ENCODE measurements at places on chromosomes 7 and 10. TPM values are rescaled to one million over a fixed set of nuclear protein-coding genes. Genes with fewer than 3 reads are reported as not detected.

HKDC1 gene
- 0.26 TPM for polyA plus RNA-seq

DNA sequence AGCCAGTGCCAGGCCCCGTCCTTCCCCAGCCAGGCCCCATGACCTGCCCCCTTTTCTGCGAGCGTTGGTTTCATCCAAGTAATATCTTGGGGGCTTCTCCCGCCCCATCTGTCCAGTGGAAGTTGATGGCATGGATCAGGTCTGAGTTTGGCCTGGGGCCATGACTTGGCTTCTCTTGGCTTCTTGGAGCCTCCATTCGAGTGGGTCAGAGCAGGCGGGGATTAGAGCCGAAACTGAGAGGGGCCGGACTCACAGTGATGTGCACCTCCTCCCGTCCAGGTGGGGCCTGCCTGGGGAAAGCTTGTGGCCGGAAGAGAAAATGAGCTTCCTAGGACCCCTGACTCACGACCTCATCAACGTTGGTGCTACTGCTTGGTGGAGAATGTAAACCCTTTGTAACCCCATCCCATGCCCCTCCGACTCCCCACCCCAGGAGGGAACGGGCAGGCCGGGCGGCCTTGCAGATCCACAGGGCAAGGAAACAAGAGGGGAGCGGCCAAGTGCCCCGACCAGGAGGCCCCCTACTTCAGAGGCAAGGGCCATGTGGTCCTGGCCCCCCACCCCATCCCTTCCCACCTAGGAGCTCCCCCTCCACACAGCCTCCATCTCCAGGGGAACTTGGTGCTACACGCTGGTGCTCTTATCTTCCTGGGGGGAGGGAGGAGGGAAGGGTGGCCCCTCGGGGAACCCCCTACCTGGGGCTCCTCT is 15.1 kb upstream of the LIMK1 start:
- DNase-seq, result no peak

- DNase-seq, result no peak
Observed at GRCh38 chr10:38093816-38094157, 350 bp upstream of the ZNF37A start.

AKR1C2 gene
- 40.3 TPM for polyA plus RNA-seq

CXCL12 gene
- not detected for polyA plus RNA-seq

- peak; percentile 76 for DNase-seq
Observed at GRCh38 chr7:84060760-84061261, 133.8 kb downstream of the SEMA3A start.

GRCh38 chr10:51129946-51130544 is 55.8 kb downstream of the PRKG1 start:
- DNase-seq, result no peak

GIMAP5 gene
- not detected for polyA plus RNA-seq

DNA sequence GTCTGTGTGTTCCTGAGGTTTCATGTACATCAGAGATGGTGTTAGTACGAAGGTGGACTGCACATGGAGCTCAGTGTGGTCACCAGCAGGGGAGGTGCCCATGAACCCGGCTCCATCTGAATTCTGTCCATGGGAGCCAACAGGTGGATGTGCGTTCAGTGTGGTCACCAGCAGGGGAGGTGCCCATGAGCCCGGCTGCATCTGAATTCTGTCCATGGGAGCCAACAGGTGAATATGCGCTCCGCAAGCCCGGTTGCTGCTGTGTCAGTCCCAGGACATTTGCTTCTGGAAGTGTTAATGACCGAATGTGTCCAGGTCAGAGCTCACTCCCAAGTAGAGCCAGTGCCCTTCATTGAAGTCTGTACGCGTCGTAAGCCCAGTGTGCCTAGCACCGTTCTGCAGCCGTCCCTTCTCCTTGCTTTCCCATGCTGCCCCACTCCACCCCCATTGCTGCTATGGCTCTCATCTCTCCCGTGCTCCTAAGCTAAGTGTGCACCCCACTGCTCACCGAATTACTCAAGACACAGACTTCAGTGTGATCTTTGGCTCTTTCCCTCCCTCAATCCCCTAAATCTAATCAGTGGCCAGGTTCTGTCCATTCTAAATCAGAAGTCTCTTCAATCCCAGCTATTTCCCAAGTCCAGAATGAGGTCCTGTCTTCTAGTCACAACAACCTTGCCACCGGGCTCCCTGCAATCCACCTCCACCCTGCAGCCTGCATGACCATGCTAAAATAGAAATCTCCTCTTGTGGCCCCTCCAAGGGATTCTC is 352.4 kb downstream of the TCERG1L start:
- DNase-seq, result no peak

CHN2 gene
- polyA plus RNA-seq, result 0.17 TPM

DNA sequence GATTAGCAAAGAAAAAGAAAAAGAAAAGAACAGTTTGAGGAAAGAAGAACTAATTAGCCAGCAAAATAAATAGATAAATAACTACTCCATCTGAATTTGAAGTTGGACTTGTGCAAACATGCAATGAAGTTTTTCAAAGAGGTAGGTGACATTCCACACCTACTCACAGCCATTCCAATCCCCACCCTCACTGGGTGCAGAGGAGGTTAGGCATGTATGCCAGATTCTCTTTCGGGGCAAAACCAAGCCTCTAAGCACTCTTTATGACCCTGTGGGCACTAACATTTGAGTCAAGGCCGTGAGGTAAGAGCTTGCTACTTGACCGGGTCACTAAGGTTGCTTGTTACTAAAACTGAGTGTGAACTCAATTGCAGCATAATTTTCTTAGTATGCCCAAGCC is 108.4 kb upstream of the SEMA3A start:
- DNase-seq, result peak; percentile 84

GRCh38 chr10:74988832-74989561 is 122.5 kb upstream of the SAMD8 start:
- no peak for DNase-seq

ASAH2 gene
- polyA plus RNA-seq, result 0.45 TPM

CALML3 gene
- 42.3 TPM for polyA plus RNA-seq

- no peak for DNase-seq
Observed at GRCh38 chr7:30730097-30730496, 21.8 kb upstream of the INMT start.

DNA sequence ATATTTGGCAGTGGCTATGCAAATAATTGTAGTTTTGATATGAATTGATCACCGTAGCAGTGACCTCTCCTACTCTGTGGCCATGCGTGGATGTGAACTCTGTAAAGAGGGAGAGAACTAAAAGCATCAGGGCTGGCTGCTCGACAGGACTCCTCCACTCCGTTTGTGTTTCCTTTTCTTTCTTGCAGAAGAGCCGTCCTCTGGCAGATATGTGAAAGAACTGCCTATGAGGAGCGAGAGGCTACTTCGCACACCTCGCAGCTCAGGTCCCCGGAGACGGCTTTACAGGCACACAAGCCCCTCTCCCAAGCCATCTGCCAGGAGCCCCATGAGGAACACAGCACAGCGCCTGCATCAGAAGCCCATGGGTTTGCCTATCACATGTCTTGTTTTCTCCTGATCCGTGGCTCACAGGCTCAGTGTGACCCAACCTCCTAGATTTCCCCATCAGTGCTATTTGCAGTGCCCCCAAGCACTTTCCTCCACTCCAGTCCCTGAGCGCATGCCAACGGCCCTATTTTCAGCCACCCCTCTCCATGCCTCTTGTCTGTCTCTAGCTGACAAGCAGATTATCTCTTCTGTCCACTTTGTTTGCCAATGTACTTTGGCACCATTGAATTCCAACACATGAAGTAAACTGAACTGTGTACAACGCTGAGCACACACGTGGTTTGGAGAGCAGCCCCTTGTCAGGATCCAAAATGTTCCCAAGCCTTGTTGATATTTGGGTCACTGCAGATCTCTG is 164.3 kb upstream of the AKR1E2 start:
- no peak for DNase-seq

DNA sequence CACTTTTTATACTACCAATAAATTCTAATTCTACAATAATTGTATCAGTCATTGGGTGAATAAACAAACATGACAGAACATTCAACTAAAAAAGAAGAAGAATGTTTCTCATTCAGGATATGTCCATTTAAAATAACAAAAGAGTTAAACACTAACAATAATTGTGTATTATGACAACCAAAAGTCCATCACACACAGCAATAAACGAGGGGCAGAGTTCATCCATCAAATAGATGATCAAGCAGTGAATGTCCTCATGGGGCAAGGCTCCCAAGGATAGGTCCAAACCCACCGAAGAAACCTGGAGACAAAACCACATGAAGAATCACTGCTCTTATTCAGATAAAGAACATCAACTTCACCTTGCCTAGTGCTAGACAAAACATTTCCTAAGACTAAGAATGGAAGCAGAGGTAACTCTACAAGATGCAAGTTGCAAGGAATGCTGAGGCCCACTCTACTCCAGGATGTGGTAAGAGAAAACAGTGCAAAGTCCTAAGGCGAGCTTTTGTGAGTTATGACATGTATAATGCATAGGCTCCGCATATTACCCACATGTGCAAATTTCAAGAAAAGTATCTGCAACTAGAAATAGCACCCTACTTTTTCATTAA is 115.1 kb downstream of the PARD3 start:
- DNase-seq, result no peak

HOXA4 gene
- polyA plus RNA-seq, result 1.8 TPM

DNA sequence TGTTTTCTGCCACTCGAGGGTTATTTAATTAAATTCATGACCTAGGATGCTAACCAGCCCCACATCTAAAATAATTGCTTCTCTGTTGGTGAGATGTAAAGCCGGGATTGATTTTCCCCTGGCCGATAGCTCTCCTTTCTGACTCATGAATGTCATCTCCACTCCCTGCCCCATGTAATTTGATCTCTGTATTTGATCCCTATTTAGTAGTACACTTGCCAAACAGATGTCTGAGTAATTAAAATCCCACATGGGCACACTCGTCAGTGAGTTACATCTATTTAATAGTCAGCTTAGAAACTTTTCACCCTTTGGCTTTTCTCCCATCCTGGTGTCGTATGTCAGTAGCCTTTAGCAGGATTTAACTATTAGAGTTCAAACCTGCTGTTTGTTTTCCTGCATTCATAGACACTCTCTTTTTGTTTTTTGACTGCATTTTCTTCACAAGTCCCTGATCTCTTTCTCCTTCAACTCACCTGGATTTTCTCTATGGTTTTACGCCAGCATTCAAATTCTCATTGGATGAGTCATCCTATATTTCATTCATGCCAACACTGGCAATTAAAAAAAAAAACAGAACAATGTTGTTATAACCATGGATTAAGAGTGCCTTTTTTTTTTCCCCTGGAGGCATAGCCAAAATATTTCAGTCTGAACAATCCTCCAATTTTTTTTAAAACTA is 82.7 kb downstream of the SPAG6 start:
- DNase-seq, result peak; percentile 90

FAM131B gene
- polyA plus RNA-seq, result 0.58 TPM

- DNase-seq, result no peak
Observed at GRCh38 chr7:112833082-112833481, 42.9 kb upstream of the TMEM168 start.

- no peak for DNase-seq
Observed at GRCh38 chr10:30680908-30681307, 51.4 kb upstream of the LYZL2 start.

DNA sequence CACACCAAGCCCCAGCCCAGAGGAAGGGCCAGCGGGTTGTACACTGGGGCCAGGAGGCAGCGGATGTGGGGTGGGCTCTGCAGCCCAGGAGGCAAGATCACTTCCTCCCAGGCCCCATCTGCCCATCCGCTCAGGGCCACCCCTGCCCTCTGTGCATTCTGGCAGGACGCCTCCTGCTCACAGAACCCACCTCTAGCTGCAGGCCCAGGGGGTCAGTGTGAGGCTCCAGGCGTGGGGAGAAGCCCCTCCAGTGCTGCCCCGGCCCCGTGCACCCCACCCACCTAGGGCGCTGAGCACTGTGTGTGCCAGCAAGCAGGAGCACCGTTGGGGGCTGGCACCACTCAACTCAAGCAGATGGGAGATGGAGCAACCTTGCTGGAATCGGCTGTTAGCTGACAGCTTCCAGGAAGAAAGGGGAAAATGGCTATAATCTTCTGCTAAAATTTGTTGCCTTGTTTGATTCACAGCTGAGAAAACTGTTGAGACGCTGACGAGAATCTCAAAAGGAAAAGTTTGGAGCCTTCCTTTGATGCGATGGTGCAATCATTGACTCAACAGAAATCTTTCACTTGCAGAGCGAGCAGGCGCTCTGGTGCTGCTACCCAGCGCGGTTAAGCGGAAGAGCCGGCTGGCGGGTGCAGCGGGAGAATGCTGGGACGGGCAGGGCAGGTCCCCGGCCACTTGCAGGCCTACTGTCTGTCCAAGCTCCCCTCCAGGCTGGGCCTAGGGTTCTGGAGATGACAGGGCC is 276.1 kb downstream of the ELFN1 start:
- no peak for DNase-seq

GRCh38 chr10:125169279-125169678 is 8.9 kb upstream of the CTBP2 start:
- DNase-seq, result no peak

GRCh38 chr7:76246804-76247389 is 45.2 kb downstream of the SRRM3 start:
- no peak for DNase-seq

FBXO24 gene
- 0.44 TPM for polyA plus RNA-seq

ABCB8 gene
- polyA plus RNA-seq, result 31.7 TPM

GRCh38 chr7:154857728-154858681 is 144.9 kb downstream of the PAXIP1 start:
- DNase-seq, result no peak

WNT2 gene
- polyA plus RNA-seq, result not detected

STX1A gene
- polyA plus RNA-seq, result 30.5 TPM

STK31 gene
- not detected for polyA plus RNA-seq

DNA sequence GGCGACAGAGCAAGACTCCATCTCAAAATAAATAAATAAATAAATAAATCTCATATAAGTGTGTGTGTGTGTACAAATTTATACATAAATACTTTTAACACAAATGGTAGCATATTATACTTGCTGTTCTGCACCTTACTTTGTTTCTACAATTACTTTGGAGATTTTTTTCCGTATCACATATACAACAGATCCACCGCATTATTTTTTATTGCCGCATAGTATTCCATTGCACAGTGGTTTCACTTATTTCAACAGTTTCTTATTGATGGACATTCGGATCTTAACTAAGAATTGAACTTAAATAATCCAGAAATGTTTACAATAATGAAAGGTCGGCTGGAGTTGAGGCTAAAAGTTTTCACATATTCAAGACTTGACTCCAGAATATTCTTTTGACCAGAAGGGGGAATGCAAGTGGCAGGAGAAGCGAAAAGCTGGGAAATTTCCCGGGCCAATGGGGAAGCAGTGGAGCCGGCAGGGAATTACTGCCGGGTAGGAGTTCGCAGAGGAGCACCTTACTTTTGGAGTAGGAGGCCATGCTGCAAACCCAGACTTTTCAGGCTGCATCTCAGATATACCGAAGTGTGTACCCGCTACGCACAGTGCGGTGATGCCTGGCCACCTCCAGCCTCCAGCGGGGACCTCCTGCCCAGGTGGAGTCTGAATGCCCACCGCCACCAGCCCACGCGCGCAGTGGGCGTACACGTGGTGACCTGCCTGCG is 415 bp upstream of the CNNM1 start:
- DNase-seq, result peak; percentile 11

RBP4 gene
- not detected for polyA plus RNA-seq

SAMD9 gene
- 3.7 TPM for polyA plus RNA-seq

All from mammary epithelial cell (primary cell).